ENCODE measurements at places on chromosomes 2 and 18.

DNA sequence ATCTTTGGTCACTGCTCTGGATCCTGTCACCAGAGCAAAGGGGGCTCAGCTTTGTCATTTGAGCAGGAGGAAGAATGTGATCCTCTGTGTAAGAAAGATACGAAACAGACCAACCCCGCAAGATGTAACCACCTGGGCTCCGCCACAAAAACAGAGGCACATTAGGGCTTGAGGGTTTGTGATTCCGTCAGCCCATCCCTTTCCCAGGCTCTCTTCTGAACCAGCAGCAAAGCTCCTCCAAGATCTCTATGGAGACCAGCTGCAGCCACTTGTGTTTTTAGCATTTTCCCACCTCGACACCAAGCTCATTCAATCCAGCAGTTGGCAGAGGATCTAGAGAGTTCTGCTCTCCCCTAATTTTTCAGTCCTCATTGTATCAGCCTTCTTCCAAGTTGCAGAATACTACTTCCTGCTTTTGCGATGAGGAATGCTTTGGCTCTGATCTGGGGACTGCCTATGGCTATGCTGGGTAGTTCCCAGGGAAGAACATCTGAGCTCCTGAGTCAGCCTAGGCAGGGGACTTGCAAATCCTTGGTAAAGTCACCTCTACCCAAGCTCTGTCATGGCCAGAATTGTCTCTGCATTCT is 139.6 kb upstream of the RAB12 start:
- H3K27me3 ChIP-seq = no peaks in the 10 kb centered on the region
- no peak for DNase-seq
- no peak overlapping the region for H3K27ac ChIP-seq
- H3K36me3 ChIP-seq = no peaks in the 10 kb centered on the region

DNA sequence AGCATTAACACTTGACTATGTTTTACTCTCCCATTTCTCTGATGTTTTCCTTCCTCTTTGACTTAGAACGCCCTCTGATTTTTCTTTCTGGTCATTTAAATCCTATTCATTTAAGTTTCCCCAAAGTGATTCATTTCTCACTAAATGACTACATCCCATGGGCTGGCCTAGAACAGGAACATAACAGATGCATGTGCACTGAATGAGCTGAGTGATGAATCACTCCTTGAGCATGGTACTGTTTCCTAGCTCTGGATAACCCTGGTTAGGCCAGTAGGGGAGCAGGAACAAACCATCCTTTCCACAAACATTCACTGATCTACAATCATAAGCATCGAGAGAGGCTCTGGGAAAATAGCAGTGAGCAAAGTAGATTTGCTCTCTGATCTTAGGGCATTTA is 221.9 kb upstream of the SETBP1 start:
- DNase-seq = no peak
- no peak overlapping the region for H3K4me3 ChIP-seq
- no peaks in the 10 kb centered on the region for H3K27me3 ChIP-seq
- H3K4me1 ChIP-seq = no peaks in the 10 kb centered on the region
- no peaks in the 10 kb centered on the region for H3K36me3 ChIP-seq
- no peak overlapping the region for H3K27ac ChIP-seq

GRCh38 chr2:54047658-54048057 is 67.8 kb upstream of the ACYP2 start:
- no peaks in the 10 kb centered on the region for H3K36me3 ChIP-seq
- H3K27me3 ChIP-seq = no peaks in the 10 kb centered on the region
- H3K4me3 ChIP-seq = no peak overlapping the region
- no peak overlapping the region for H3K27ac ChIP-seq
- H3K4me1 ChIP-seq = no peaks in the 10 kb centered on the region

GRCh38 chr2:88003074-88003755 is 13.1 kb downstream of the RNU2-63P start:
- H3K36me3 ChIP-seq = no peaks in the 10 kb centered on the region
- no peaks in the 10 kb centered on the region for H3K27me3 ChIP-seq
- no peak overlapping the region for H3K4me3 ChIP-seq
- no peak for DNase-seq
- H3K4me1 ChIP-seq = no peaks in the 10 kb centered on the region
- H3K27ac ChIP-seq = no peak overlapping the region

DNA sequence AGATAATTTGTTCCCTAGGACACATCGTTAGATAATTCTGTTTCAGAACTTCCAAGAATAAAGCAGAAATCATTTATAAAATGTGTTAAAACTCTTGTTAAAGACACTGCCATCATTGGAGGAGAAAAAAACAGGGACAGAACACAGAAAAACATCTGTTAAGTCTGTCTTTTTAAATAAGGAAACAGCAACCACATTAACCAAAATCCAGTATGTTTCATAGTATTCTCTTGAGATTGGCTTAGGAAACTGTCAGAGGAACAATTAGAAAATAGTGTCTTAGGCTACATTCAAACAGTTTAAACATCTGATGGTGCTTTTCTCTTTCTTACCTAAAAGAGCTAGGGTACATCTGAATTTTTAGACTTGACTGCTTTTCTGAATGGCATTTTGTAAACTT is 81.6 kb downstream of the PMS1 start:
- peaks cover 13% of the 10 kb centered on the region for H3K4me1 ChIP-seq
- H3K4me3 ChIP-seq = no peak overlapping the region
- H3K36me3 ChIP-seq = no peaks in the 10 kb centered on the region
- no peak overlapping the region for H3K27ac ChIP-seq
- no peak for DNase-seq
- H3K27me3 ChIP-seq = no peaks in the 10 kb centered on the region
